ENCODE measurements at places on chromosomes 7 and 10.

GRCh38 chr7:80896906-80897598 lies 21.8 kb downstream of the SEMA3C start:
- H3K27me3 ChIP-seq = no peaks in the 10 kb centered on the region
- H3K27ac ChIP-seq = no peak overlapping the region
- no peak for DNase-seq
- H3K4me3 ChIP-seq = no peak overlapping the region

- peaks cover 6% of the 10 kb centered on the region for H3K4me1 ChIP-seq
- peak overlapping the region; percentile 41 for H3K27ac ChIP-seq
- H3K27me3 ChIP-seq = no peaks in the 10 kb centered on the region
- H3K36me3 ChIP-seq = no peaks in the 10 kb centered on the region
- DNase-seq = peak; percentile 71
- no peak overlapping the region for H3K4me3 ChIP-seq
Measured at GRCh38 chr10:97718659-97719142, 5.2 kb downstream of the MARVELD1 start.

DNA sequence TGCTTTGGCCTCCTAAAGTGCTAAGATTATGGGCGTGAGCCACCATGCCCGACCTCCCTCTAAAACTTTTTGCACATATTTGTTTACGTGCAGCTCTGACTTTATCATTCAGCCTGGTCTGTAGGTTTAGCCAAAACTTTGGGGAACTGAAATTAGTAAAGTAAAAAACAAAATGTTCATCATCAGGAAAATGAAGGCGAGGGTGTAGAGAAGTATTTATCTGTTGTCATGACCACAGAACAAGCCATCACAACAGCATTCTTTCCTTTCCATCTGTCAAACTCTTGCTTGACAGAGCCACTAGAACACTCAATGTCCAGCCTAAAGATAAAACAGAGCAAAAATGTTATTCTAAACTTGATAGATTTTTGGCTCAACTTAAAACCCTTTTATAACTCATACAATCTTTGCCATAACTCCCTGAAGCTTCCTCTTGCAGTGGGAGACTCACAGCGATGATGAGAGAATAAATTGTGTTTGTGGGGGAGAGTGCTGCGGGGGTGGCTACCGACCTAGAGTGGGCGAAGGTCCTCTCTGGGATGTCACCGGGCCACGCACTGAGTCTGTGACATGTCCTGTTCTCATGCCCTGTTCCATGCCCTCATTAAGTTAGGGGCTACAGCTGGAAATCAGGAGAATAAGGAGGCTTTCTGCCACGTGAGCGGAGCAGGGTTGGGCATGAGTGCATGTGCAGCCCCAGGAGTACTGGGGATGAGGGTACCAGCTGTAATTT lies 58.6 kb upstream of the MKRN1 start:
- peaks cover 17% of the 10 kb centered on the region for H3K4me1 ChIP-seq
- H3K27ac ChIP-seq = no peak overlapping the region
- H3K36me3 ChIP-seq = no peaks in the 10 kb centered on the region
- no peaks in the 10 kb centered on the region for H3K27me3 ChIP-seq
- no peak for DNase-seq

GRCh38 chr7:83469491-83469890 lies 179.4 kb downstream of the SEMA3E start:
- H3K27me3 ChIP-seq = no peaks in the 10 kb centered on the region
- no peak overlapping the region for H3K27ac ChIP-seq
- H3K36me3 ChIP-seq = no peaks in the 10 kb centered on the region

- H3K27me3 ChIP-seq = no peaks in the 10 kb centered on the region
- H3K27ac ChIP-seq = no peak overlapping the region
- H3K4me3 ChIP-seq = no peak overlapping the region
- H3K4me1 ChIP-seq = no peaks in the 10 kb centered on the region
- no peaks in the 10 kb centered on the region for H3K36me3 ChIP-seq
- DNase-seq = no peak
Measured at GRCh38 chr7:142450206-142450605, 192.3 kb upstream of the PRSS58 start.

- no peaks in the 10 kb centered on the region for H3K27me3 ChIP-seq
- H3K4me1 ChIP-seq = peaks cover under 1% of the 10 kb centered on the region
- no peak for DNase-seq
- no peak overlapping the region for H3K4me3 ChIP-seq
- H3K27ac ChIP-seq = no peak overlapping the region
Measured at GRCh38 chr10:22854935-22855421, 72.9 kb upstream of the ARMC3 start.

DNA sequence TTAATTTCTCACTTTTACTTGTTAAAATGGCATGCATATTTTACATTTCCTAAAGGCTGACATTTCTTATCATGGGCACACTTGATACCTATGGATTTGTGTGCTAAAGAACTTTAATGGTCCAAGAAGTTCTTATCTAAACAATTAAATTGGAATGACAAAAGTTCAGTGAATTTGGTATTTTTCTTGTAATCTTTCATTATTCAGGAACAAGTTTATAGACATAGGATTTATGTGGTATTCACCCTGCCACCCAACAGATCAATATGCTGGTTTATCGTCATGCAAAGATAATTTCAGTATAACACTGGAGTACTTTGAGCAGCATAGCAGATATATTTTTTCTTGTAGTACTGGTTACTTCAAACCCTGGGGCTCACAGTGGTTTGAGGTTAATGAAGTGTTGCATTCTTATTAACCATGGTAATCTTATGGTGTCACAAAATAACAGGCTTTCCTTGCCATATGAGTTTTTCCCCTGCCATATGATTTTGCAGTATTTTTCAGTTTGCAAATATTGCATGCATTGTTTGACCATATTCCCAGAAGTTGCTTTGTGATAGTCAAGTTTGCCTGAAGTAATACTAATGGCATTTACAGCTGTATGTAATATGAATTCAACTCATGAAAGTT lies 148.8 kb downstream of the PPP1R9A start:
- no peaks in the 10 kb centered on the region for H3K27me3 ChIP-seq
- H3K4me1 ChIP-seq = no peaks in the 10 kb centered on the region
- no peak overlapping the region for H3K4me3 ChIP-seq

GRCh38 chr7:17937506-17938120 lies 2.7 kb downstream of the SNX13 start:
- no peak overlapping the region for H3K4me3 ChIP-seq
- peaks cover 2% of the 10 kb centered on the region for H3K4me1 ChIP-seq
- no peak for DNase-seq

DNA sequence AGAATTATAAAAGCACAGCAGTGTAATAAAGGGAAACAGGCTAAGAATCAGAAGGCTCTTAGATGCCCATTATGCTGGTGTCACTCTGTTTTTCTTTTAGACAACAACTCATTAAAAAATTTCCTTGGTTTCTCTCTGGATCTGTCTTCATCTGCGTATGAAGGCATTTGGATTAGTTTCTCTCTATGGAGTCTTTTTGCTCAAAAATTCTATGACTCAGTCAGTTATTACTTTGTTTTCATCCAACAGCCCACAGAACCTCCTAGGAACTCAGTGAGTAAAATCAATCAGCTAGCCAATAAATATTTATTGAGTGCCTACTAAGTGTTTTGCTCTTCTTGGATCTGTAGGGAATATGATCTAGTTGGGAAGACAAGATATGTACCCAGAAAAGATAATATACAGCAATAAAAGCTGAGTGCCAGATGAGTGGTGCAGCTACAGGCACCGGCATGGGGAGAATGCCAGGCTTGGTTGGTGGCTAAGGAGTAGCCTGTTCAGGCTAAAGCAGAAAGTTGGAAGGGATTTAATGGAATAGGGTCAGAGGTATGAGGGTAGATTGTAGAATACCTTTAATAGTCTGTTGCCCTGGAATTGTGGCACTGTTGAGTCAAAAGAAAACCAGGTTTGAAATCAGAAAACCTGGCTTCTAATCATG lies 156.2 kb downstream of the LRRC4 start:
- no peaks in the 10 kb centered on the region for H3K27me3 ChIP-seq
- H3K36me3 ChIP-seq = no peaks in the 10 kb centered on the region
- no peak overlapping the region for H3K27ac ChIP-seq
- H3K4me3 ChIP-seq = no peak overlapping the region
- H3K4me1 ChIP-seq = no peaks in the 10 kb centered on the region

DNA sequence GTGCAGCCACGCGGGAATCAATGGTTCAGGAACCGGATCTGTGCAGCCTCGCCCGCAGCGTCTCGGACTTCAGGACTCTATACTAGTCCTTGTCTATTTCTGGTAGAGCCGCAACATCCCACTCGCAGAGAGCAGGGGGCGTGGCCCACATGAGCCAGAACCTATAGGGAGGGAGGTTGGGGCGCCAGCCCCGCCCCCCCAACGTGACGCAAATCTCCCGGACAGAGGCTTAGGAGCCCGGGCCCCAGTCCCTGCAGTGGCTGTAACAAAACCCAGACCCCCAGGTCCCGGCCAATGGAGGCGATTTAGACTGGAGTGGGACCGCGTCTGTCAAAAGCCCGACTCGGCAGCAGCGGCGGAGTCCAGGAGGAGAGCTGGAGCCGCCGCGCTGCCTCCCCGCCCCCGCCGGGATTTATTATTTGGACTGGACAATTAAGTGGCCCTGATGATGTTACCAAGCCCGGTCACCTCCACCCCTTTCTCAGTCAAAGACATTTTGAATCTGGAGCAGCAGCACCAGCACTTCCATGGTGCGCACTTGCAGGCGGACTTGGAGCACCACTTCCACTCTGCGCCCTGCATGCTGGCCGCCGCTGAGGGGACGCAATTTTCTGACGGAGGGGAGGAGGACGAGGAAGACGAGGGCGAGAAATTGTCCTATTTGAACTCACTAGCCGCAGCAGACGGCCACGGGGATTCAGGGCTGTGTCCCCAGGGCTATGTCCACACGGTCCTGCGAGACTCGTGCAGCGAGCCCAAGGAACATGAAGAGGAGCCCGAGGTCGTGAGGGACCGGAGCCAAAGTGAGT lies at the start of gene NKX2-3:
NKX2-3 (plus strand) TSS at position 256 of the 809 bp plus-strand sequence; CDS start at position 446, 190 bp downstream.
- no peak within 1 kb of the TSS for H3K27ac ChIP-seq
- no peak for DNase-seq
- H3K27me3 ChIP-seq = no peaks in the 10 kb centered on the region
- peaks cover 3% of the 10 kb centered on the region for H3K4me1 ChIP-seq

- no peak for DNase-seq
- no peaks in the 10 kb centered on the region for H3K27me3 ChIP-seq
- H3K36me3 ChIP-seq = no peaks in the 10 kb centered on the region
- no peak overlapping the region for H3K27ac ChIP-seq
- H3K4me1 ChIP-seq = peaks cover 6% of the 10 kb centered on the region
Measured at GRCh38 chr7:80889525-80889924, 29.3 kb downstream of the SEMA3C start.

GRCh38 chr7:155959894-155960293 lies 147.6 kb upstream of the SHH start:
- H3K36me3 ChIP-seq = no peaks in the 10 kb centered on the region
- H3K4me1 ChIP-seq = no peaks in the 10 kb centered on the region
- no peaks in the 10 kb centered on the region for H3K27me3 ChIP-seq
- H3K27ac ChIP-seq = no peak overlapping the region

DNA sequence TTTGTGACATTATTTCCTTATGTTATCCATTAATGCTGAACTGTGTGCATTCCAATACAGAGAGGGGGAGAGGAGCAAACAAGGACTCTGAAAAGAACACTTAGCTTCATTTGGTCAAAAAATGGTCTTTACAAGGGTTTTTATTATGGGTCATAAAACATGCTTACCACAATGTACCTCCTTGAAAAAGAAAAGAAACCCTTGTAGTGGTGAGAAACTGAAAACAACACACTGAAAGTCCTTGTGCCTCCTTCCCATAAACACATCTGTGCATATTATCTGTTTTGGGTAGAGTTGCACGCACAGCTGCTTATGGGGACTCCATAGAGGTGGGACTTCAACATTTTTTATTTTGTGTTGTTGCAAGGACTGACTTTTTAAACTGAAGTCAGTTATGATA lies 98.7 kb downstream of the CDK6 start:
- H3K4me1 ChIP-seq = peaks cover 1% of the 10 kb centered on the region
- H3K36me3 ChIP-seq = no peaks in the 10 kb centered on the region

GRCh38 chr10:124419635-124420034 lies 912 bp upstream of the OAT start:
- H3K4me3 ChIP-seq = no peak overlapping the region
- H3K4me1 ChIP-seq = peaks cover 8% of the 10 kb centered on the region
- no peak overlapping the region for H3K27ac ChIP-seq
- DNase-seq = no peak
